C1 segment of cervical spinal cord (tissue), 14 donors: ENCODE measurements at places on chromosomes 12 and 14.

DNA sequence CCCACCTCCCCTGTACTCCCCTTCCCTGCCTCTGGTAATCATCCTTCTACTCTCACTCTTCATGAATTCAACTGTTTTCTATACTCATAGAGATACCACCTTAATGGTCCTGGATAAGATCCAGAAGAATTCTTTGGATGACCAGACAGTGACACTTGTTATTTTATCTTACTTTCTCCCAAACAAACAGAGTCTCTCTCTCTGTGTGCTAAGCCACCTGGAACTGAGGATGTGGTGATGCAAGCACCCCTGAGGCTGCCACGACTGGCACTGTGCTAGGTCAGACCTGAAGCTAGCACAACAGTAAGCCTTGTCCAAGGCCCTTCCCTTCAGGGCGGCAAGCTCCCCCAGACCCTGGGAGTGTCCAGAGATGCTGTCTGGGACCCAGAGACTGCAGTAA lies 250.2 kb downstream of the C12orf50 start:
- no peak for DNase-seq

DNA sequence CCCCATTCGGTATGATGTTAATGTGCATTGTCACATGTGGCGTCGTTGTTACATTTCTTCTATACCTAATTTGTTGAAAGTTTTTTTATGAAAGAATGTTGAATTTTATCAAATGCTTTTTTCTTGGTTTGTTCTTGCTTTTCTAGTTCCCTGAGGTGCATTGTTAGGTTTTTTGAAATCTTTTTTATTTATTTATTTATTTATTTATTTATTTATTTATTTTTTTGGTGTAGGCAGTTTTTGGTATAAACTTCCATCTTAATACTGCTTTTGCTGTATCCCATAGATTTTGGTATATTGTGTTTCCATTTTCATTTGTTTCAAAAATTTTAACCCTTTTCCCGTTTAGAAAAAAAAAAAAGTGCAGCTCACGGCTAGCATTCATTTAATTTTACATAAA lies 121.1 kb upstream of the HMGA2 start:
- DNase-seq = no peak

DNA sequence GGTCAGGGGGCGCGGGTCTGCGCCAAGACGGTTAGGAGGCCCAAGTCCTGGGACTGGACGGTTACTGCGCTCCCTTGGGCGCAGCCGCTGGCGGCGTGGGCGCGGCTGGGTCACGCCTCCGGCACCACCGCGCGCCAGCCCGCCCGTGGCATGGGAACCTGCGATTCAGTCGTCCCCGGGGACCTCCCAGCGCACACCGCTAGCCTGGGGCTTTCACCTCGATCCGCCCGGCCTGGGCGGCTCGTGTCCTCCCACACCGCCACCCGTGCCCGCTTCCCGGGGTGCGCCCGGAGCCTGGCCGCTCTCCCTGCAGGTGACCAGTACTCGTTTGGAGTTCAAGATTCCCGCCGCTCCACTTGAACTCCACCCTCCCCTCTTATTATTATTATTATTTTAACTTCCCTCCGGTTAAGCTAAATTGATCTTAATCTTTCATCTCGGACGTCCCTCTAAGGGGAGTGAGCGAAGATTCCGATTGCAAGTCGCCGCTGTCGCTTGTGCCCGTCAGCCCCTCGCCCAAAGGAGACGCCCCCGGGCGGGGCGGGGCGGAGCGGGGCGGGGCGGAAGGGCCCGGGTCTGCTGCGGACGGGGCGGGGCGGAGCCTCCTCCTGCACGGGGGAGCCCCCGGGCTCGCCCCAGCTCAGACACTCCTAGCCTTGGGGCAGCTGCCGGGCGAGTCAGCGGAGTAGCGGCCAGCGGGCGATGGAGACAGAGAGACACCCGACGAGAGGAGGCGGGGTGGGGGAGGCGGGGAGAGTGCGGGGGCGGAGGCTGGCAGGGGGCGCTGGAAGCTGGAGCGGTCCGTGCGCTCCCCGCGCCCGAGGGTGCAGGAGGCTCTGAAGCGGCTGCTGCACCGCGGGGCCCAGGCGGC lies at the start of gene KCNMB4:
KCNMB4 (plus strand) TSS at position 643 of the 871 bp plus-strand sequence. CDS start 445 bp downstream, outside the sequence.
- DNase-seq = no peak

DNA sequence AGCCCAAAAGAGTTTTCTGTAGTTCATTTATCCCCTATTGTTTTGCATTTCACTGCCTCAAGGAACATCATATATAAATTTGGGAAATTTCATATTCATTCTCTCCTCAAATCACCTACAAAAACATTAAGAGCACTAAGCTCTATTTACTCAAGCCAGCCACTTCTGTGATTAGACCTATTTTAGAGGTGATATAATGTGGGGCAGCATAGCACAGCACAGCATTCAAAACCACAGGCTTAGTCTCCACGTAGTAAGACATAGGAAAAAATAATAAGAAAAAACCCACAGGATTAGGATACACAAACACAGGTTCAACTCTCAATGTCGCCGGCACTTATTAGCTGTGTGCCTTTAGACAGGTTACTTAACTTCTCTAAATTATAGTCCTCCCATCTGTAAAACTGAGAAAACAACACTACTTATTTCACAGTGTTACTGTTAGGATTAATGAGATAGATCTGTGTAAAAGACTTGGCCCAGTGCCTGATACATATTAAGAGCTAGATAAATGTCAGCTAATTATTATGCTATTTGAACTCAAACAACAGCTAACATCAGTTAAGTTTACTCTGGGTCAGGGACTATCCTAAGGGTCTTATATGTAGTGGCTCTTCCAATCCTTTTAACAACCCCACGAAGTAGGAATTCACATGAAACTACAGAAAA lies 20.3 kb downstream of the DCAF5 start:
- DNase-seq = no peak

GRCh38 chr12:92574051-92574783 lies 128.6 kb upstream of the PLEKHG7 start:
- no peak for DNase-seq

GRCh38 chr12:64840949-64841717 lies 16.7 kb downstream of the TBC1D30 start:
- DNase-seq = no peak

DNA sequence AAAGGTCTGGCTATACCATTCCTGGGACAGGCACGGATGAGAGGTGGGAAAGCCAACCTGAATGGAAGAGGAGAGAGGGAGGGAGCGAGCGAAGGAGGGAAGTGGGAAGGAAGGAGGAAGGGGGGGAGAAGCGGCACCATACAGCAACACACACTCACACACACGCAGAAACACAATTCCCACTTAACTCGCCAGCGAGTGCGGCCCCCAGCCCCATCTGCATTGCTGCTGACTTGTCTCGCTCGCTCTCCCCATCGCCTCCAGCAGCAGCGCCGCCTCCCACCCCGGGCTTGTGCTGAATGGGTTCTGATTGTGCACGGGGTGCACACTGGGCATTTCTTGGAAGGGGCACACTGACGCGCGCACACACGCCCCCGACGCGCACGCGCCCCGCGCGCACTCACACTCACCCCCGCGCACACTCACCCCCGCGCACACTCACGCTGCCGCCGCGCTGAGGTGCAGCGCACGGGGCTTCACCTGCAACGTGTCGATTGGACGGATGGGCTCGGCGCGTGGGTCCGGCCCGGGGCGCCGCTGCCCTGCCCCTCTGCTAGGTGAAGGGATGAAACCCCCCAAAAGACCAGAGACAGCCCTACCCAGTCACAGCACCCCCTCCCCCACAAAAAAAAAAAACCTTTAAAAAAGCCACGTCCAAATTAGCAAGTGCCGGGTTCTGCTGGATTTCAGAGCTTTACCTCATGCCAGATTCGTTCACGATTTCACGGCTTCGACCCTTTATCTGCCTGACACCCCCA lies 685 bp downstream of the GRIN2B start:
- peak; percentile 10 for DNase-seq

DNA sequence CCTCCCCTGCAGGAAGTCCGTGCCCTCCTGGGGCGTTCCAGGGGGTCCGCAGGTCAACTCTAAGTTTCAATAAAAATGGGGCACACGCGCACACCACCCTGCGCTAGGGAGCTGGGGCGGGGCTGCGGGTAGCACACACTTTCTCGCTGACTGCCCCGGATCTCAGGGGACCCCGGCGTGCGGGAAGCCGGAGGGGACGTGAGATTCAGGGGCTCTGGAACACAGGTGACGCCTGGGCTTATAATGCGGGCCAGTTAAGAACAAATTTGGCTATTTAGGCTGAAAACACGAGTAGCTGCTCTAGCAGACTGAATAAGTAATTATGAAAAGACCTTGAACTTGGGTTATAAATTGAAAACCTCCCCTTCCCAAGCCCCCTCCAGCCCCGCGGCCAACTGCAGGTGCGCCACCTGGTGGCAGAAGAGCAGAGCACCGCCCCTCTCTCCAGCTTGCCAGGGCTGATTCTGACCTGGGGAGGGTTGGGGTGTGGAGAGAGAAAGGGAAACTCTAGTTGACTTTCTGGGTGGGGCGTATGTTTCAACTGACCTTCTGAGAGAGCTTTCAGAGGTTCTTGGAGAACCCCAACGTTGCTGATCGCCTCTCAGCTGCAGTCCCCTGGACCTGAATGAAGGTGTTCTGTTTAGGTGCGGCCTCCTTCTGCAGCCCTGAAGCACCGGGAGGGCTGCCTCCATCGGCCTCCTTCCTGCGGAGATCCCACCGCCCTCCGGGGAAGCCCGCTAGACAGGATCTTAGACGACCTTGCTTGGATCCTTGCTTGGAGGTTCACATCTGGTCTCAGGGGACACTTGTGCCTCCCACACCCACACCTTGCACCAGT lies 118.4 kb upstream of the EVL start:
- no peak for DNase-seq

DNA sequence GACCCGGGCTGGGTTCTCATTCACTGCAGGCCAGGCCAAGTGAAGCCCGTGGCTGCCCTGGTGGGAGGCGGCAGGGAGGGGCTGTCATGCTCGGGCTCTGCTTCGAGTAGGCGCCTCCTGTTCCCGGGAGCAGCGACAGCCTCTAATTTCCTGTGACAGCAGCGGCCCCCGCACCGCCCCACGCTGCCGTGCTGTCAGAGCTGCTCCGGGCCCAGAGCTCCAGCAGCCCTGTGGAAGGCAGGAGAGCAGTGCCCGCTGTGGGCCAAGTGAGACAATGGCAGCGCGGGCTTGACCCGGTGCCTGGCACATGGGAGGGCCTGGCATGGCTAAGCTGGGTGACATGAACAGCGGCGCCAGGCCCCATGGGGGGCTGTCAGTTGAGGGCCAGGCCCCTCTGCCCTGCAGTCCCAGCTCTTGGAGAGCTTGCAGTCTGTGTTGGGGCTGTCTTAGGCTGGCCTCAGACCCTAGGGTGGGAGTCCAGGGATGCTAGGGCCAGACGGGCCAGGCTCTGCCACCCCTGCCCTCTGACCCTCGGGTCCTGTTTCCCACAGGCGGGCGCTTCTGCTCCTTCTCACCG lies 5.1 kb downstream of the TRMT61A start:
- DNase-seq = no peak

GRCh38 chr12:32455607-32456071 lies 56.3 kb downstream of the FGD4 start:
- DNase-seq = peak; percentile 22

DNA sequence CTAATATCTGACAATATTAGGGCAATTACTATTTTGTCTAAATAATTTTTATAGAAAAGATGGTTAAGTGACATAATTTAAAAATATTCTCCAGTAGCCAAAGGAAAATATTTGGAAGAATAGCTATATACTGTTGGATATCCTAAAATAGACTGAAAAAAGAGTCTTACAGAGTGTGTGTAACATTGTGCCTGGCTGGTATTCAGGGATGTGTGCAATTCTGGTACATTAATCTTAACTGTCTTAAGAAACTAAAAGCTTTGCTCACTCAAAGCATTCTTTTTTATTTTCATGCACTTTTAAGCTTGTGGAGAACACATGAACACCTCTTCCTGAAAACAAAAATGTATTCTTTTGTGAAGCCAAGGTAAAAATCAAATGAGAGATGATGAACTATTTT lies 10.1 kb upstream of the NR2C1 start:
- no peak for DNase-seq

- DNase-seq = no peak
Measured at GRCh38 chr12:129558036-129558435, 345.8 kb downstream of the TMEM132D start.

DNA sequence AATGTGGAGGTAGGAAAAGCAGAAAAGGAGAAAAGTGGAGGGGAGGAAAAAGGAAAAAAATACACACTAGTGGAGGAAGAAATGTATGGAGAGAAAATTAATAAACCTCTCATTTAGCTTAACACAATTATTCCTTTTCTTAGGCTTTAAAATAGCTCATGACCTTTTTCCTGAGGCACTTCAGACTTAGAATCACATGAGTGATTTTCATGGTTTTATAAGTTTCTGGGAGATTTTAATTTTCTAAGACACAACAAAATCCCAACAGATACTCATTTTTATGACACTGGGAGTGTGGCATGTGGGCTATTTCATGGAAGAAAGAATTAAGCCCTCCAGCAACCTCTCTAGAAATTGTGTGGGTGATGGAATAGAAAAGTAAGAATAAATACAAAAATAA lies 214.7 kb downstream of the CPNE8 start:
- DNase-seq = no peak

DNA sequence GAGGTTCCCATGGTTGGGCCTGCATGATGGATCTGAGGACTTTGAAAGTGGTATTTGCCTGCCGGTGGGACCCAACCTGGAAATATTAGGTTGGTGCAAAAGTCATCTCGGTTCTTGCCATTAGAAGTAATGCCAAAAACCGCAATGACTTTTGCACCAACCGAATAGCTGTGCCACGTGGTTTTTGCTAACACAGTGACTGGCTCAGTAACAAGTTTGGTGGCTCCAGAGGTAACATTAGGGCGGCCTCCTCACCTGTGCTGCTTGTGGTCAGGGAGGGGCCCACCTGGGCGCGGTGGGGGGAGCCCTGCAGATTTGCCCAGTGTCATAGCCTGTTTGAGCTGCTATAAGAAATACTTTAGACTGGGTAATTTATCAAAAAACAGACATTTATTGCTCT lies 1.8 kb downstream of the BDKRB2 start:
- no peak for DNase-seq

DNA sequence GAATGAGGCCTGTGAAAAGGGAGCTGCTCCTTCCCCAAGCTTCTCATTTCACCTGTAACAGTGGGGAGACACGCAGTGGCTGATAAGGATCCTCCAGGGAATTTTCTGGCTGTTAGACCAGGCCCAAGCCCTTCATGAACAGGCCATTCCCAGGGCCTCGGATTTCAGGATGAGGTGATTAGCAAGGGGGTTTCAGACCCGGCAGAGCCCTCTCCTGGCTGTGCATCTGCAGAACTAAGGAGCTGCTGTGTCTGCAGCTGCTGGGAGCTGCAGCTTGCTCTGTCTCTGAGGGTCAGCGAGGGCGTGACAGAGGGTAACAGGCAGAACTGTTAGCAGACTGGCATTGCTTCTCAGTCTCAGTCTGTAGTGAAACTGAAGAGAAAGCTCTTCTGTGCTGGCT lies 110.4 kb downstream of the KCNA5 start:
- DNase-seq = no peak

DNA sequence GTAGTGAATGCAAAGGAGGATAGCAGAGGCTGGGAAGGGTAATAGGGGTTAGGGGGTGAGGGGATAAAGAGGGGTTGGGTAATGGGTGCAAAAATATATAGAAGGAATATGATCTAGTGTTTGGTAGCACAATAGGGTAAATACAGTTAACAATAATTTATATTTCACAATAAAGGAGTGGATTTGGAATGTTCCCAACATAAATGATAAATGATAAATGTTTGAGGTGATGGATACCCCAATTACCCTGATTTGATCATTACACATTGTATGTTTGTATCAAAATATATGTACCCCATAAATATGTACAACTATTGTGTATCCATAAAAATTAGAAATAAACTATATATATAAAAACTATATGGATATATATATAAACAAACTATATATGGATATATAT lies 999 bp upstream of the MYRFL start:
- DNase-seq = no peak
